Right lobe of liver (tissue), 6 donors: ENCODE measurements at places on chromosomes 4 and X. TPM values are rescaled to one million over a fixed set of nuclear protein-coding genes. Genes with fewer than 3 reads are reported as not detected.

- H3K27me3 ChIP-seq, result no peaks in the 10 kb centered on the region
- no peaks in the 10 kb centered on the region for H3K36me3 ChIP-seq
- H3K4me3 ChIP-seq, result no peak overlapping the region
- DNase-seq, result no peak
Observed at GRCh38 chrX:17359500-17359899, 15.5 kb upstream of the NHS start.

DNA sequence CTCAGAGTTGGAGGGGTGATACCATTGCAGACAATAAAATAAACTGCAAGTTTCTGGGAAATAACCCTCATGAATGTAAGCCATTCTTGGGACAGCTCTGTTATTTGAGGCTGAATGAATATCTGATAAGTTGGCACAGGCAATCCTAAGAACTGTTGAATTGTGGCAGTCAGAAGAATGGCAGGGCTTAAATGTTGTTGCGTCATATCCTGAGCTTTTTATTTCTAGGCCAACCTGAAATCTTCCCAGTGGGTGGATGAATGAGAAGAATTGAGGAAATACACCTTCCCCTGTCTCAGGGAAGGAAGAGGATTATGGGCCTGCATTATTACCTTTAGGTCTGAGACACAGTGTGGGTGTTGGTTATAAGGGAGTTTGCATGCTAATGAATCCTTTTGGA is 64.4 kb upstream of the C4orf54 start:
- H3K27me3 ChIP-seq, result no peaks in the 10 kb centered on the region
- no peak for DNase-seq
- peak overlapping the region; percentile 85 for H3K27ac ChIP-seq
- peaks cover 29% of the 10 kb centered on the region for H3K4me1 ChIP-seq
- H3K4me3 ChIP-seq, result no peak overlapping the region

DNA sequence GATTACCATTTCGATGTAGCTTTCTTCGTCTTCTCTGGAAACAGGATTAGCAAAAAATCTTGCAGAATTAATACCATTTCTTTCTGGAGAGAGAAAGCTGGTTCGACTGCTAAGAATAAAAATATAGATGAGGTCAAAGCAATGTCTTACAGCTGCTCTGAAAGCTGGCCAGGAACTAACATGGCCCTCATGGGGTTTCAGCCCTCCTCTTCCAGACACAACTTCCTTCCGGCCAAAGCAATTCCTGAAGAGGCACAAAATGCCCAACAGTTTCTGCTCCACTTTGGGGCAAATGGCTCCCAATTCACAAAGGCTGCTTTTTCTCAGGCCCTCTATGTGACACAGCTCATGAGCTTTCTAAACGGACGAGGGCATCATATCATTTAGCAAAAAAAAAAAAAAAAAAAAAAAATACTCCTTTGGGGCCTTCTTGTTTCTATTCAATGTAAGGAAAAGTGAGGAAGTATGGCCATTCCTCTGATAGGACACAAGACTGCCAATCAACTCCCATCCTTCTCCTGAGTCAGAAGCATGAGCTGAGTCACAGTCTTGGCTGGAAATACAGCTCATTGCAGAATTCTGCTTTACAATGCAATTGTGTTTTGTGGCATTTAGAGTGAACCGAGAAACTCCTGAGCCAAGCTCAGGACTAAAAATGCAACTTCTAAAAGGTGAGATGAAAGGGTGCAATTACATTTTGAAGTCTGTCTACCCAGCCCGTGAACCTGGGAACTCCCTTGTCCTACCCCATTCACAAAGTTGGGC is 42.7 kb upstream of the CTAG2 start:
- H3K4me1 ChIP-seq, result no peaks in the 10 kb centered on the region
- H3K4me3 ChIP-seq, result no peak overlapping the region
- peaks cover 3% of the 10 kb centered on the region for H3K27me3 ChIP-seq
- no peaks in the 10 kb centered on the region for H3K36me3 ChIP-seq
- DNase-seq, result no peak
- no peak overlapping the region for H3K27ac ChIP-seq

DNA sequence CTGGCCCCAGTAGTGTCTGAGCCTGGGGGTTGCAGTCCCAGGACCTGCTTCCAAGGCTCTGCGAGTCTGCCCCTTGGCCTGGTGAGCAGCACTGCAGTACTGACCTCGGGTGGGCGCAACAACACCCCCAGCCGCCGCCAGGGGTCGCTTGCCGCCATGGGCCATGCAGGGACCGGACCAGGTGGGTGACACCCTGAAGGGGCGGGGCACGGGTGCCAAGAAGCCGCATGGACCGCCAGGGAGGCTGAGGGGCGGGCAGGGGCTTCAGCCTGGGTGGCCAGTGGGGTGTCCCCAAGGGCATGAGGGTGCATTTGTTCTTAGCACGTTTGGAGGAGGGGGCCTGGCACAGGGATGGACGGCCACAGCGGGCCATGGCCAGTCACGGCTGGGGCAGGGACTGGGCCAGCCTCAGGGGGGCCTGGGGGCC is 25.0 kb downstream of the TACC3 start:
- H3K4me3 ChIP-seq, result no peak overlapping the region
- no peaks in the 10 kb centered on the region for H3K4me1 ChIP-seq
- no peak overlapping the region for H3K27ac ChIP-seq
- no peaks in the 10 kb centered on the region for H3K27me3 ChIP-seq
- H3K36me3 ChIP-seq, result no peaks in the 10 kb centered on the region

DNA sequence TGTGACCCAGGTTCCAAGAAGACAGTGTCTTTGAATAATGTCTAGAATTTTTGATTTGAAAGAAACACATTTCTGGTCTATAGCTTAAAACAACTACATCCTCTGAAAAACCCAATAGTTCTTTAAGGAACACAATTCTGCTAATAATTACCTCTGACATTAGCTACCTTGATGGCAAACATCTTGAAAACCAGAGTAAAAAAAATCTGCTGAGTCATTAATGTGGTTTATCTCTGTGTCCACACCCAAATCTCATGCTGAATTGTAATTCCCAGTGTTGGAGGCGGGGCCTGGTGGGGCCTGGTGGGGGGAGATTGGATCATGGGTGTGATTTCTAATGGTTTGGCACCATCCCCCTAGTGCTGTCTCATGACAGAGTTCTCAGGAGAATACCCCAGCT is 1233.8 kb downstream of the NLGN4X start:
- H3K36me3 ChIP-seq, result no peaks in the 10 kb centered on the region
- no peaks in the 10 kb centered on the region for H3K4me1 ChIP-seq
- DNase-seq, result no peak
- no peak overlapping the region for H3K27ac ChIP-seq

- DNase-seq, result no peak
- H3K27ac ChIP-seq, result no peak overlapping the region
- H3K4me3 ChIP-seq, result no peak overlapping the region
- no peaks in the 10 kb centered on the region for H3K27me3 ChIP-seq
Observed at GRCh38 chr4:6613676-6614651, 26.5 kb upstream of the MRFAP1 start.

- no peaks in the 10 kb centered on the region for H3K36me3 ChIP-seq
- DNase-seq, result no peak
- H3K4me1 ChIP-seq, result no peaks in the 10 kb centered on the region
- no peaks in the 10 kb centered on the region for H3K27me3 ChIP-seq
- H3K4me3 ChIP-seq, result no peak overlapping the region
Observed at GRCh38 chrX:39253551-39253950, 452.3 kb downstream of the MID1IP1 start.

DNA sequence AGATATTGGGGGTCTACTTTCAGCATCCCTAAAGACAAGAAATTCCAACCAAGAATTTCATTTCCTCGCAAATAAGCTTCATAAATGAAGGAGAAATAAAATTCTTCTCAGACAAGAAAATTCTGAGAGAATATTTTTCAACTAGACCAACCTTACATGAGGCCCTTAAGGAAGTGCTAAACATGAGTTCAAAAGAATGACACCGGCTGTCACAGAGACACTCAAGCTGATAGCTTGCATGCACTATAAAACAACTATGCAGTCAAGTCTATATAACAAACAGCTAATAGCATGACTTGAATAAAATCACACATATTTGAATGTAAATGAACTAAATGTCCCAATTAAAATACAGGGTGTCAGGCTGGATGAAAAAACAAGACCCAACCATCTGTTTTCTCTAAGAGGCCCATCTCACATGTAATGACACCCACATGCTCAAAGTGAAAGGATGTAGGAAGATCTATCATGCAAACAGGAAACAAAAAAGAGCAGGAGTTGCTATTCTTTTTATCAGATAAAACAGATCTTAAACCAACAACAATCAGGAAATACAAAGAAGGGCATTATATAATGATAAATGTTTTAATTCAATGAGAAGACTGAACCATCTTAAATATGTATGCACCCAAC is 27.2 kb downstream of the FAAH2 start:
- H3K4me1 ChIP-seq, result no peaks in the 10 kb centered on the region
- no peak overlapping the region for H3K27ac ChIP-seq
- no peak for DNase-seq
- H3K4me3 ChIP-seq, result no peak overlapping the region
- H3K36me3 ChIP-seq, result no peaks in the 10 kb centered on the region
- H3K27me3 ChIP-seq, result no peaks in the 10 kb centered on the region

DNA sequence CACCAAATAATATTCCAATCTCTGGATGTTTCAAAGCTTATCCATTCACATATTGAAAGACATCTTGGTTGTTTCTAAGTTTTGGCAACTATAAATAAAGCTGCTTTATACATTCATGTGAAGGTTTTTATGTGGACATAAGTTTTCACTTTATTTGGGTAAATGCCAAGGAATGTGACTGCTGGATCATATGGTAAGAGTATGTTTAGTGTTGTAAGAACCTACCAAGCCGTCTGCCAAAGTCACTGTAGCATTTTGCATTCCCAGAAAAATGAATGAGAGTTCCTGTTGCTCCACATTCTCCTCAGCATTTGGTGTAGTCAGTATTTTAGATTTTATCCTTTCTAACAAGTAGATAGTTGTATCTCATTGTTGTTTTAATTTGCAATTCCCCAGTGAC is 1047.7 kb downstream of the C4orf33 start:
- no peak for DNase-seq
- H3K36me3 ChIP-seq, result no peaks in the 10 kb centered on the region
- no peaks in the 10 kb centered on the region for H3K4me1 ChIP-seq
- H3K4me3 ChIP-seq, result no peak overlapping the region
- H3K27me3 ChIP-seq, result no peaks in the 10 kb centered on the region

DNA sequence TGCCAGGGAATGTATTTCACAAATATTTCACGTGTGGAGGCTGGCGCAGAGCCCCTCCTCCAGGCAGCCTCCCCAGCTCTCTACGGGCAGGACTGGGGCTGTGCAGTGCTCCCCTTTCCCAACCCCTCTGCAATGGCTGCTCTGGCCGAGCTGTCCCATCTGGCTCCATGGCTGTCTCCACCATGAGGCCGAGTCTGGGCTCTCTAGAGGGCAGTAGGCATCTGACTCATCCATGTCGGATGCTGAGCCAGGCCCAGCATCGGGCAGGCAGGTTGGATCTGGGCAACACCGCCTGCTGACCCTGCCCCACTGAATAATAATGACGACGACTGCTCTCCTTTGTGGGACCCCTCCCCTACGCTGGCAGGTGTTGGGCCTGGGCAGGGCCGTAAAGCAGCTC is 11.0 kb upstream of the SH3TC1 start:
- DNase-seq, result no peak
- no peak overlapping the region for H3K4me3 ChIP-seq
- H3K4me1 ChIP-seq, result no peaks in the 10 kb centered on the region
- no peak overlapping the region for H3K27ac ChIP-seq
- H3K27me3 ChIP-seq, result no peaks in the 10 kb centered on the region
- no peaks in the 10 kb centered on the region for H3K36me3 ChIP-seq

- H3K27ac ChIP-seq, result peak overlapping the region; percentile 81
- H3K27me3 ChIP-seq, result no peaks in the 10 kb centered on the region
- DNase-seq, result no peak
- H3K36me3 ChIP-seq, result no peaks in the 10 kb centered on the region
Observed at GRCh38 chrX:7926914-7927258, 327 bp downstream of the PNPLA4 start.

- no peak overlapping the region for H3K4me3 ChIP-seq
- H3K27me3 ChIP-seq, result no peaks in the 10 kb centered on the region
- DNase-seq, result no peak
- H3K36me3 ChIP-seq, result no peaks in the 10 kb centered on the region
Observed at GRCh38 chr4:87857789-87858188, 25.0 kb downstream of the MEPE start.

The RAI2 gene
- 2.4 TPM for total RNA-seq

The RBPJ gene
- 13.9 TPM for total RNA-seq

The DRP2 gene
- not detected for total RNA-seq

The APEX2 gene
- 6.8 TPM for total RNA-seq

The RRH gene
- total RNA-seq, result not detected

The HMGB2 gene
- total RNA-seq, result 7.8 TPM

The PRRG3 gene
- not detected for total RNA-seq

The CT45A3 gene
- not detected for total RNA-seq
